ENCODE measurements at places on chromosomes 7 and 10. TPM values are rescaled to one million over a fixed set of nuclear protein-coding genes. Genes with fewer than 3 reads are reported as not detected.

The YAE1 gene
- 23.2 TPM for total RNA-seq

DNA sequence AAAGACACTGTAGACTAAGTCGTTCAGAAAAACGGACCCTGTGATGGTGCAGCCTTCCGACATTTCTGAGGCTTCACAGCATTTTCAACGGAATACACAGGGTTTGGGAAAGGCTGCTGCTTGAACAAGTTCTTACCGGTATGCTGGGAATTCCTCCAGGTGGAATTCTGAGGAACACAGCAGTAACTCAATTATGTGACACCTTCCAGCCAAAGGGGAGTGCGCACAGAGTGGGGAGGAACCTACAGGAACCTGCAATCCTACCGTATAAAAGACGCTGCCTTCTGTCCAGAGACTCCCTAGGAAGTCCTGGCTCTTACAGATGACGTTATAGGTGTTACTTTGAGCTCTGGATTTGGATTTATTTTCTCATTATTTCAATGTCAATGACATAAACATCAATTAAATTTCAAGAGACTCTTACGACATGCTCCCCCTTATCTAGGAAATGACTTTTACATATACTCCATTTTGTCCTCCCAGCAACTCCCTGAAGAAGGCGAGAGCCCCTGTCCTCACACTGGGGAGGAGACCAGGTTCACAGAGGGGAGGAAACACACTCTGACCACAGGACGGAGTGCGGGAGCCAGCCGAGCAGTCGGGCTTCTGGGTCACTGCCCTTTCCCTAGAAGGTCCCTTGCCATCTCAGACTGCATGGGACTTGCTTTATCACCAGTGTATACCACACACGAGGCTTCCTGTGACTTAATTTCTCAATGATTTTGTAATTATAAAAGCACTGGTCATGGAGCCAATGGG lies 27.9 kb downstream of the VIPR2 start:
- no peak for DNase-seq

The GATA3 gene
- total RNA-seq: not detected

GRCh38 chr7:2720024-2720423 lies 32.0 kb downstream of the AMZ1 start:
- DNase-seq: no peak

GRCh38 chr10:124728071-124728829 lies 15.9 kb downstream of the FAM53B start:
- no peak for DNase-seq

DNA sequence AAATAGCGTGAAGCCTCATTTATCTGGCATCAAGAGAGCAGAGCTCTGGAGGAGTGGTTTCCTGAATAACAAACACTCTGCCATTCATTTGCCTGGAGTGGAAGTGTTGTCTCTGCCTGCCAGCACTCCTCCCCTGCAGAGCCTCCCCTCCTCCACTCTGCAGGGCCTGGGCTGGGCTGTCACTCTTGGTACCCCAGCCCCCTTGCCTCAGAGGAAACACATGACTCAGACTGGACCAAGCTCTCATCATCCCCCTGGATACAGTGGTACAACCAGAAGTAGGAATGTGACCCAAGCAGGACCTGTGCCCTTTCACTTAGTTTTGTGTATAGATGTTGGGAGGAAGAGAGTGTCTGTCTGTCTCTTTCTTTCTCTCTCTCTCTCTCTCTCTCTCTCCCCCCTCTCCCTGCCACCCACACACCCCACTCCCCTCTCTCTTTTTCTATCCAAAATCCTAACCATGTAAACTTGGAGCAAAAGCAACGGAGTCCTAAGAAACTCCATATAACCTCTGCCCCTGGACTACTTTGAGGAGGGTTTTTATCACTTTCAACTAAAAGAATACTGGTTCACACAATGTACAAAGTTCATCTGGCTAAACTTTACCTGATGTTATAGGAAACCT lies 43.9 kb downstream of the DOCK4 start:
- DNase-seq: peak; percentile 20

- DNase-seq: no peak
Observed at GRCh38 chr7:96928965-96929364, 76.4 kb upstream of the DLX6 start.

DNA sequence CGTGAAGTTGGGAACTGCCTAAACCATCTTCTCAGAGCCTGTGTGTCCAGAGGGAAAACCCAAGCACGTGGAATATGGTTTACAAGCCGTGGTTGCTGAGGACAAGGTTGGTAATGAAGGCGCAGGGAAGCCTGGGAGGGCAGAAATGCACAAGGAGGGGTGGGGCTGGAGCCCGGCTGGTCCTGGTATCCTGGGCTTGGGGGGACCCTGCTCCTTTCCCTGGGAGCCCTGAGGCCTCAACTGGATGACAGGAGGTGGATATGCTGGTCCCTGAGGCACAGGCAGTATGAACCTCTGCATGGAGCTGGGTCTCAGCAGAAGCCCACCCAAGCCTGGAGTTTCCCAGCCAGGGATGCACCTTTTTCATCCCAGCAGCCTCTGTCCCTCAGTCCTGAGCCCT lies 80.3 kb upstream of the RET start:
- DNase-seq: no peak

The SPDYE8 gene
- not detected for total RNA-seq

DNA sequence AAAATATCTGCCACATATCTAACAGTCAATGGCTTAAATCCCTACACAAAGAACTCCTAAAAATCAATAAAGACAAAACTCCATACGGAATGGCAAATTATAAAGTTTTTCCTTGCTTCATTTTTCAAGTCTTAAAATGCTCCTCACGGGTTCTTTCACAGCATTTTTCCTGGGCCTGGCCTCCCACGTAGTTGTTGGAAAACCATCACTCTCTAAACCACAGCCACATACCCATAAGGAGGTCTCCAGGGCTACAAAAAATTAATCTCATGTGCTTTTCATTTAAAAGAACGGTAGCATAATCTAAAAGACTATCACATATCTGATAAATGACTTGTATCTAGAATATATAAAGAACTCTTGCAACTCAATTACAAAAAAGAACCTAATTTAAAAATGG lies 2.9 kb downstream of the COA1 start:
- no peak for DNase-seq

DNA sequence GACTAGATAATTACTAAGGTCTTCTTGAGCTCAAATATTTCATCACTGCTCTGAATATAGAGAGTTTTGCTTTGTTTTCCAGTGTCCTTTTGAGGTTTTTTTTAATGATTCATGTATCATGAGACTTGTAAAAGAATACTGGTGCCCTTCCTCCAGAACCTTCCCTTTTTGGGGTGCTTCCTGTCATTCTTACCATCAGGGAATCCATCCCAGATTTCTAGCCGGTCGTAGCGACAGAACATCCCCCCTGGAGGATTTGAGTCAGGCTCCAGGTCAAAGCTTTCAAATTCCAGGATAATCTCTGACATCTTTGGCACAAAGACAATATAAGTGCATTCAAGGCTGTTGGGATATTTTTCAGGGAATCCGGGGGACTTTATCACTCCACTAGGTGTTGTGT lies 71.0 kb downstream of the NRP1 start:
- DNase-seq: no peak

The FGFBP3 gene
- total RNA-seq: not detected

- no peak for DNase-seq
Observed at GRCh38 chr10:75722020-75722419, 290.6 kb downstream of the LRMDA start.

DNA sequence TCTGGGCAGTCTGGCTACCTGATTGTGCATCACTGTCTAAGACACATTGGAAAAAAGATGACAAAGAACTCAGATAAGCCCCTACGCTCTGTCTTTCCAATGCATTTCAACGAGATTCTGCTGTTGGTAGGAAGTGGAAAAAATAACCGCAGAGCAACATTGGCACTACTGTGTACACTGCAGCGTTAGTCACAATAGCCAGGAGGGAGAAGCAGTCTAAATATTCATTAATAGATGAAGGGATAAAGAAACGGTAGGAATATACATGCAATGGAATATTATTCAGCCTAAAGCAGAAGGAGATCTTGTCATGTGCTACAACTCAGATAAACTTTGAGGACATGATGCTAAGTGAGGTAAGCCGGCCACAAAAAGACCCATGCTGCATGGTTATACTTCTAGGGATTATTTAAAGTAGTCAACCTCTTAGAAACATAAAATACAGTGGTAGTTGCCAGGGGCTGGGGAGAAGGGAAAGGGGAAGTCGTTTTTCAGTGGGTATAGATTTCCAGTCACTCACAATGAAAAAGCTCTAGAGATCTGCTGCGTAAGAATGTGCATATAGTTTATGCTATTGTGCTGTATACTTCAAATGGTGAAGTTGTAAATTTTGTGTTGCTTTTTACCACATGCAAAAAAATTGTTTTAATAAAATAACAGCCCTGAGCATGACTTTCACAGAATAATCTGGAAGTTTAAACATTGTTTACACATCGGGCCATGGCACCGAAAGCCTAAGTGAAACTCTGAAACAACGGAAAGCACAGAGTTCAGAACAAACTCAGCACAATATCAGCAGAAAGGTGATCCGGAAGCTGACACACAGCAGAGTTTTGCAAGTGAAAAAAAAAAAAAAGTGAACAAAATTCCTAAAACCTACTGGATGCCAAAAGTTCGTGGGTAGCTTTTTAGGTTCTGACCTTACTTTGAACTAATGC lies 40.1 kb downstream of the ELMO1 start:
- DNase-seq: no peak

- DNase-seq: no peak
Observed at GRCh38 chr10:70201105-70201504, 30.8 kb upstream of the SAR1A start.

GRCh38 chr10:72911758-72912157 lies 18.2 kb downstream of the OIT3 start:
- DNase-seq: no peak

Measured in MG63 (cell line).